Left ventricle myocardium superior (tissue), 1 donor: ENCODE measurements at places on chromosomes 1 and 21. TPM values are rescaled to one million over a fixed set of nuclear protein-coding genes. Genes with fewer than 3 reads are reported as not detected.

The GPR37L1 gene
- total RNA-seq: 0.07 TPM

The CFHR4 gene
- total RNA-seq: not detected

The TARS2 gene
- 31.3 TPM for total RNA-seq

The BECN2 gene
- total RNA-seq: not detected

The OPRD1 gene
- not detected for total RNA-seq

The RBM11 gene
- not detected for total RNA-seq

The PEAR1 gene
- 8.2 TPM for total RNA-seq

GRCh38 chr1:35873243-35873750 lies 9.7 kb upstream of the AGO1 start:
- DNase-seq: no peak

- DNase-seq: no peak
Observed at GRCh38 chr1:229067546-229067945, 203.4 kb upstream of the RAB4A start.

- no peak for DNase-seq
Observed at GRCh38 chr1:36920371-36920770, 113.9 kb downstream of the GRIK3 start.

DNA sequence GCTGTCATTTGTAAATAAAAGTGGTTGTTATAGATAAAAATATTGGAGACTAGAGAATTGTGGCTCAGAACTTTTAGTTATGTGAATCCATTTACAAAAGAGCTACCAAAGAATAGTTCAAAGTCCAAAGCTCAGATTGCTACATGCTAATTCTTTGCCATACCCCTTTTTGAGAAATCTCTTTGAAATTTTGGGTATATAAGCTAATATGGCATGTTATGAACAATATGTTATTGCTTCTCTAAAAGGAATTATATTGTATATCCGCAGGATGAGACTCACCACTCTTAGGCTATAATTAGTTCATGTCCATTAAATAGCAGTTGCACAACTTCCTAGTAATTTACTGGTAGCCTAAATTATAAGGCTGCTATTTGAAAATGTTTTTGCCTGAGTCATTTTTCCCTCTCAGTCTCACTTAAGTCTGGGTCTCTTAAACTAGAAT lies 178.0 kb downstream of the ZNF281 start:
- DNase-seq: no peak

DNA sequence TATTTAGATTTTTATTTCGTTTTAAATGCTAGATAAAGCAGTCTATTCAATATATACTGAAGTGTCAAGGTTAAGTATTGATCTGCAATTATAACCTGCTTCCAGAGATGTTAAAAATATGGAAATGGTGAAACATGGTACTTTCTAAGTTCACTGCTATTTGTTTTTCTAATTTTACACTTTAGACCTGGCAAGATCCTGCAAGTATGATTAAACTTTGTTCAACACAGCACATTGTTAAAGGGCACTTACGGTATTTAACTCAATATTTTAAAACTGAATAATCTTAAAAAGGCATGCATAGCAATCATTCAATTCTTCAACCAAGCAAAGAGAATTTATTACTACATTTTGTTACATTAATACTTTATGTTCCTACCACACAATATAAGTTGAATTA lies 35.7 kb upstream of the ZZZ3 start:
- no peak for DNase-seq

GRCh38 chr1:6208723-6209660 lies 3.1 kb downstream of the RNF207 start:
- DNase-seq: peak; percentile 79

- no peak for DNase-seq
Observed at GRCh38 chr1:71041806-71042205, 5.8 kb downstream of the PTGER3 start.

GRCh38 chr1:164718821-164719220 lies 159.8 kb downstream of the PBX1 start:
- no peak for DNase-seq

DNA sequence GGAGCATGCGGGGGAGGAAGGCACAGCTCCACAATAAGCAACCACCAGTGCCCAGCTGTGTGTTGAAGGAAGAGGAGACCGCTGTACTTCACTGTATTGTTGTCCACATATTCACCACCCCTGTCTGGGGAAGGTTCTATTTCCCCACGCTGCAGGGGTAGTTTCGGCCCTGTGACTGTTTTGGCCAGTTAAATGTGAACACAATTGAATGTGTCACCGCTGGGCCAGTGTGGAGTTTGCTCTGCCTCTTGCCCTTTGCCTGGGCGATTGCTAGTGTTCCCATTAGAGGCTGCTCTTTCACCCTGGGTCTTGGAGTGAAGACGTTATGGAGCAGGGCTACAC lies 32.6 kb downstream of the UBE4B start:
- DNase-seq: no peak

DNA sequence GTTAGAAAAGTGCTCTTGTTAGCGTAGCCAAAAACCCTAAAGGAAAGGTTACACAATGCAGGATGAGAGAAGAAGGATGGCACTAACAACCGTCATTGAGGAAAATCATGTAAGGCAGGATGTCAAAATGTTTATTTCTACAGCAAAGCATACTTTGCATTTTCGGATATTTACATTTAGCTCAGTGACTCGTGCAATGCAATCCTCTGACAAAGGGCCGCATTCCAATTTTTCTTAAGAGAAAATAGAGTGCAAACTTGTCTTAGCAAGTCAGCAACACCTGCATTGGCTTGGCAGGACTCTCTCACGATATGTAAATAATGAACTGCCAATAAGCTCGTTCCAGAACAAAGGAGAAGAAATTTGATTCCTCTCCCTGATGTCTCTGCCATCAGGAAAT lies 33.3 kb downstream of the TIAM1 start:
- no peak for DNase-seq

DNA sequence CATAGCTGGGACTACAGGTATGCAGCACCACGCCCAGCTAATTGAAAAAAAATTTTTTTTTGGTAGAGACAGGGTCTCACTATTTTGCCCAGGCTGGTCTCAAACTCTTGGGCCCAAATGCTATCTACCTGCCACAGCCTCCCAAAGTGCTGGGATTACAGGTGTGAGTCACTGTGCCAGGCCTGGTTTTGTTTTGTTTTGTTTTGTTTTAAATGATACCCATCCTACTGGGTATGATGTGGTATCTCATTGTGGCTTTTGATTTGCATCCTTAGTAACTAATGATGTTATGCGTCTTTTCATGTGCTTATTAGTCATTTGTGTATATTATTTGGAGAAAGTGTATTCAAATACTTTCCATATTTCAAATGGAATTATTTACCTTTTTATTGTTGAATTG lies 142.3 kb downstream of the VPS13D start:
- no peak for DNase-seq

DNA sequence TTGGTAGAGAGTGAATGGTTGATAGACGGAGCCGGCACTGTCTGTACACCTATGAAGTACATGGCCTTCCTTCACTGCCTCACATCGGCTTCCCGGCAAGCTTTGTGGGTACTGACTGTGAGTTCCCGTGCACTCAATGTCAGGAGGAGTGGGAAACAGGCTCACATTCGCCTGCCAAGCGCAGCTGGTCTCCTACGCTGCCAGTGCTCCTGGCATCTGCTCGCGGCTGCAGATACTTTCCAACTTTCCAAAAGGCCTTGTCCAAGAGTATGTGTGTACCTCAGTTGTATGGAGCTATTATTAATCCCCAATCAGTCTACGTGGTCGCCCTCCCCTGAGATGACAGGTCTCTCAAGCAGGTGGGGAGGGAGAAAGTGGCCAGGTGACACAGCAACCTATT lies 180.8 kb downstream of the ZSCAN20 start:
- peak; percentile 70 for DNase-seq

DNA sequence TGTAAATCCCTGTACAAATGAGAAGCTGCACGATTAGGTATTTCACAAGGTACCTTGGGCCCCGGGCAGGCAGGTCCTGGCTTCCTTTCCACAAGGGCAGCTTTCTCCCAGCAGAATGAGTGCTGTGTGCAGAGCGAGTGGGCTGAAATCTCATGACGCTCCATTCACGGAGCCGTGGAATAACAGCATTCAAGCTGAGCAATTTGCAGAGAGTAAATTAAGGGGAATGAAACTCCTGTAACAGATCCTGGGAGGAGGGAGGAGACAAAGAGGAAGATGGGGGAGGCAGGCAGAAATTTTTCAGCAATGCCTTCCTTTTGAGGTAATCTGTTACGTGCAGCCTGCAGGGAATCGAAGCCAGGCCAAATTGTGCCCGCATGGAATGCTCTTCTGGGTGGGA lies 239.9 kb downstream of the TNR start:
- no peak for DNase-seq

GRCh38 chr1:83676106-83676505 lies 322.8 kb downstream of the TTLL7 start:
- no peak for DNase-seq

DNA sequence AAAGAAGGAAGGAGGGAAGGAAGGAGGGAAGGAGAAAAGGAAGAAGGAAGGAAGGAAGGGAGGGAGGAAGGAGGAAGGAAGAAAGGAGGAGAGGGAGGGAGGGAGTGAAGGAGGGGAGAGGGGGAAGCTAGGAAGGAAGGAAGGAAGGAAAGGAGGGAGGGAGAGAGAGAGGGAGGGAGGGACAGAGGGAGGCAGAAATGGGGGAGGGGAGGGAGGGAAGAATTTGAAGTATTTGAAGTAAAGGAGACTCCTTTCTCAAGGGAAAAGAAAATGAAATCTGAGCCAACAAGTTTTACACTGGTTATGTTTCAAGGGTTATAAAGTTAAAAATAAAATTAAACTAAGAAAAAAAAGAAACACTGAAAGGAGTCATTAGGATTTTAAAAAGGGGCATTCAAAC lies 431.4 kb downstream of the BRINP3 start:
- no peak for DNase-seq

- DNase-seq: no peak
Observed at GRCh38 chr1:193392686-193393085, 206.3 kb upstream of the B3GALT2 start.

DNA sequence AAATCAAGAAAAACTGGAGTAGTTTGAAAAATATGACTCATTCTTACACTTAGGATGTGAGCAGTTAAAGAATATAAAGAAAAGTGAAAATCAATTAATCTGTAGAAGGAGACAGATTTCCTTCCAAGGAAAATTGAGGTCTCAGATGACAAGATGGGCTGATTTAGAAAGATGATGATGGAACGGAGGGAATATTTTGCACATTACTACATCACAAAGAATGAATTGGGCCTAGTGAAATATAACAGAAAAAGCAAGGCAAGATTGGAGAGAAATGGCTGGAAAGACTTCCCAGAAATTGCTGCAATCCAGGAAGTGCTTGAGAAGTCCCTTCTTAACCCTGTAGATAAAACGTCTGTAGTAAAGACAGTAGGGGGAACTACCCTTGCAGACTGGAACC lies 169.1 kb upstream of the SYT6 start:
- no peak for DNase-seq

DNA sequence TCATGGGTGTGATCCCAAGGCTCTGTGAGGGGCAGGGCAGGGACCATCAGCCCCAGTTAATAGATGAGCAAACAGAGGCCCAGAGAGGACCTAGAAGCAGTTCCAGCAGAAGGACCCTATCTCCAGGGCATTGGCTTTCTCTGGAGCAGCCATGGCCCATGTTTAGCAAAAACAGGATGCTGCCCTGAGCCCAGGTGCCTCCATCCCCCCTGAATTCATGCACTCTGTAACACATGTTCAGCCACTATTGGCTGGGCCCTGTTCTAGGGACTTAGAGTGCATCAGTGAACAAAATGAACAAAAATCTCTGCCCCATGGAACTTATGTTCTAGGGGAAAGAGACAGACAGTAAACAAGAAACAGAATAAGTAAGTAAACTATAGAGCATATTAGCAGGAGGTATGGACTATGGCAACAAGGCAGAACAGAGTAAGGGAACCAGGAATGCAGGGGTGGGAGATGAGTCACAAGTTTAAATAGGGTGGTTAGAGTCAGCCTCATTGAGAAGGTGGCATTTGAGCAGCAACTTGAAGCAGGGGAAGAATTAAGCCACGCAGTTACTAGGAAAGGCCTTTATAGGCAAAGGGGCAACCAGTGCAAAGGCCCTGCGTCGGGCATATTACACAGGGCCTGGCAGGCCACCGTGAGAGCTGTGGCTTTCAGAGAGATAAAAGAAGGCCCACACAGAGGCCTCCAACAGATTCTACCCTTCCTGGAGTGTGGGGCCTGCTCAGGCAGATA lies 185.9 kb upstream of the EDN2 start:
- no peak for DNase-seq

- DNase-seq: no peak
Observed at GRCh38 chr21:45250272-45250671, 37.4 kb downstream of the POFUT2 start.

- no peak for DNase-seq
Observed at GRCh38 chr1:61496501-61496900, 228.4 kb downstream of the TM2D1 start.

- no peak for DNase-seq
Observed at GRCh38 chr21:25890001-25890400, 155.2 kb downstream of the GABPA start.

DNA sequence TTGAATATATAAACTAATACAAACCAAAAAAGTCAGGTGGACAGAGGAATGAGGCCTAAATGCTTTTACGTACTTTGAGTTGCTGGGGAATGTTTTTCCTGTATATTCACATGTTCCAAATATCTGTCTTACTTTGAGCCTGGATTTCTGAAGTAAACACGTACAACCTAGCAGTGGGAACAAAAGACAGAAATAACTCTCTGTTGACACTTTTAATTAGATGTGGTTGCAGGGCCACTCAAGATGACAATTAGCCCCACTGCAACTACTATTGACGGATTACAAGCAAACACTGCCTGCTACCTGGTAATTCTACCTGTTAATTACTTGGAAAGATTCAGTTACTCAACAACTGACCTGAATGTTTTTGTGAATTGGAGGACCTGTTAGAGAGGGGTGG lies 196.9 kb downstream of the TTLL7 start:
- no peak for DNase-seq

DNA sequence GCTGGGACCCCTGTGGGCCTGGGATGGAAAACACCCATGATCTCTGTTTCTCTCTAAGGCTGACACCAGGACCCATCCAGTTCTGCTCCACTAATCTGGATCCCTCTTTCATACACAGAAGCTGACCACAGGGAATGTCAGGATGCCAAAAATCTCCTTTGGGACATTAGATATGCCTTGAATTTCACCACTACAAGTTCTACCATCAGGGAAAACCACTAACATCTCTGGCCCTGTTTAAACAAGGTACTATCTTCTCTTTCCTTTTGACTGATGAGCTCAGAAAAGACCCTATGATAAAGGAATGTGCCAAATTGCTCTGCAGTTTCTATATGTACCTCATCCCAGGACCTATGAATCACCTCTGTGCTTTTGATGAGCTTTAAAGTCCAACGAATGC lies 10.2 kb upstream of the PLXNA2 start:
- DNase-seq: no peak

GRCh38 chr21:29342363-29342957 lies 43.7 kb downstream of the BACH1 start:
- DNase-seq: peak; percentile 81

GRCh38 chr1:17004466-17005364 lies 7.0 kb downstream of the ATP13A2 start:
- no peak for DNase-seq
